ENCODE measurements at places on chromosomes 7 and 10.

DNA sequence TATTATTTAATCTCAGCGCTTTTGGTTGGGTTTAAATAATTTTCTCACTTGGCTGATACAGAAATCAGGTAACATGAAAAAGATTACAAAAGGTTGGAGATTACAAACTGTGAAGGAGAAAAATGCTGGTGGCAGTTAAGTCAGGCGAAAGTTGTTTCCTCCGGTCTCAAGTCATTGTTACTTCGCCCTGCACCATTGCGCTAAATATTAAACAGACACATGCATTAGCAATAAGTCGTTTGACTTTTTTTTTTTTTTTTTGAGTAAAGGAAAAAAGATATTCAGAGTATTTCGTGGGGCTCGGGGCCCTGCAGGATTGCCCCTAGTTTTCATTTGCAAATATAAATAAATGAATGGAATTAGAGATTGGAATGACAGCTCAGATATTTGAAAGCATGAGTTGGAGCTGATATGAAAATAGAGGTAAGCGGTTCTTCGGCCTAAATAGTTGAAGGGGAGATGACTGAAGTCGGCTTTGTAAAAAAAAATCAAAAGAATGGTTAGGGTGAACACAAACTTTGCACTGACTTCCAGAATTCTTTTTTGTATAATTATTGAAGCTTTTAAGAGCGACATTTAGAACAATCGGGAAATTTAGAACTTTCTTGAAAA lies 914 bp downstream of the SDHAF3 start:
- H3K4me3 ChIP-seq = peak overlapping the region; percentile 73
- no peaks in the 10 kb centered on the region for H3K36me3 ChIP-seq
- no peaks in the 10 kb centered on the region for H3K27me3 ChIP-seq

- H3K4me3 ChIP-seq = no peak overlapping the region
- H3K27me3 ChIP-seq = no peaks in the 10 kb centered on the region
- H3K4me1 ChIP-seq = no peaks in the 10 kb centered on the region
- no peaks in the 10 kb centered on the region for H3K36me3 ChIP-seq
- no peak for DNase-seq
Measured at GRCh38 chr10:47071891-47072290, 160.7 kb downstream of the PTPN20 start.

- H3K4me1 ChIP-seq = peaks cover 2% of the 10 kb centered on the region
- no peak overlapping the region for H3K27ac ChIP-seq
- DNase-seq = no peak
- no peaks in the 10 kb centered on the region for H3K27me3 ChIP-seq
- no peak overlapping the region for H3K4me3 ChIP-seq
Measured at GRCh38 chr10:50917486-50917885, 32.1 kb upstream of the A1CF start.

GRCh38 chr10:25828475-25828874 lies 105.6 kb upstream of the MYO3A start:
- H3K4me3 ChIP-seq = no peak overlapping the region
- DNase-seq = no peak
- no peaks in the 10 kb centered on the region for H3K27me3 ChIP-seq
- H3K36me3 ChIP-seq = no peaks in the 10 kb centered on the region

DNA sequence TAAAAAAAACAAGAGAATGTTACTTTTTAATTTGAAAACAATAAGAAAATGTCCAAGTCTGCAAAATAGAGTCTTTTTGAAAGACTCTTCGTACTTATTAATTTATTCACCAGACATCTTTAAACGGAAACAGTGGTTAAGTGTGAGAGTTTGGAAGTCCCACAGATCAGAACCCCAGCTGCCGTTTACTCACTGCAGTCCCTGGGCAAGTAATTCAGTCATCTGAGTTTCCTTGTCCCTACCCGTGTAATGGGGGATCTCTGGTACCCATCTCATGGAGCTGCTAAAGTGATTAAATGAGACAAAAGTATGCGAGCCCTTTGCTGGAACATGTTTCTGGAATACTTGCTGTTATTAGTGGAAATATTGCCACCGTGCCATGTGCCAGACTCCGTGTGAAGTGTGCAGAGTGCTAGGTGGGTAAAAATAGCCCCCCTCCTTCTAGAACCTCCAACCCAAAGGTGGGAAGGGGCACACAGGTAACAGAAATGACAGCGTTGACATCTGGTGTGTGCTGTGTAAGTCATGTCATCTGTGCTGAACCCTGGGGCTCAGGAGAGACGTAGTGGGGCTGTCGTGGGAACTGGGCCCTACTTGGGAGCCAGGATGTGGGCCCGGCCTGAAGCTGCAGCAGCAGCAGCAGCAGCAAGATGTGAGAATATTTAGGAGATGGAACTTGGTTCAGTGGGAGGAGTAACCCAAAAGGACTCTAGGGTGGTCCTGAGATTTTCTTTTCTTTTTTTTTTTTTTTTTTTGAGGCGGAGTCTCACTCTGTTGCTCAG lies 140.5 kb downstream of the CUX1 start:
- no peak overlapping the region for H3K4me3 ChIP-seq
- H3K27me3 ChIP-seq = no peaks in the 10 kb centered on the region
- peaks cover 4% of the 10 kb centered on the region for H3K4me1 ChIP-seq
- H3K27ac ChIP-seq = no peak overlapping the region

GRCh38 chr7:36986511-36986933 lies 262.2 kb upstream of the AOAH start:
- H3K27me3 ChIP-seq = no peaks in the 10 kb centered on the region
- H3K27ac ChIP-seq = no peak overlapping the region
- no peaks in the 10 kb centered on the region for H3K36me3 ChIP-seq
- no peak overlapping the region for H3K4me3 ChIP-seq
- H3K4me1 ChIP-seq = peaks cover 12% of the 10 kb centered on the region

DNA sequence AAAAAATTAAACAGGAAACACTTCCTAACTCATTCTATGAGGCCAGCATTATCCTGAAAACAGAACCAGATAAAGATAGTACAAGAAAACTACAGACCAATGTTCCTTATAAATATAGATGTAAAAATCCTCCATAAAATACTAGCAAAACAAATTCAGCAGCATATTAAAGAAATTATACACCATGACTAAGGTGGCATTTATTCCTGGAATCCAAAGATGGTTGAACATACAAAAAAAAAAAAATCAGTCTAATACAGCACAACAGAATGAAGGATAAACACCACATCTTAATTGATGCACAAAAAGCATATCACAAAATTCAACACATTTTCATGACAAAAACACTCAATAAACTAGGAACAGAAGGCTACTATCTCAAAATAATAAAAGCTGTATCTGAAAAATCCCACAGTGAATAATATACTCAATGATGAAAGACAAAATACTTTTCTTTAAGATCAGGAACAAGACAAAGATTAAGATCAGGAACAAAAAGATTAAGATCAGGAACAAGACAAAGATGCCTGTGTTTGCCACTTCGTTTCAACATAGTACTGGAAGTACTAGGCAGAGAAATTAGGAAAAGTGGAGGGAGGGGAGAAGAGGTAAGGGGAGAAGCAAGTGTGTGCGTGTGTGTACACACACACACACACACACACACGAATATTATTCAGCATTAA lies 95.6 kb downstream of the SNX13 start:
- peaks cover 70% of the 10 kb centered on the region for H3K36me3 ChIP-seq
- no peak for DNase-seq
- no peak overlapping the region for H3K4me3 ChIP-seq
- H3K27ac ChIP-seq = no peak overlapping the region
- H3K4me1 ChIP-seq = no peaks in the 10 kb centered on the region
- no peaks in the 10 kb centered on the region for H3K27me3 ChIP-seq

DNA sequence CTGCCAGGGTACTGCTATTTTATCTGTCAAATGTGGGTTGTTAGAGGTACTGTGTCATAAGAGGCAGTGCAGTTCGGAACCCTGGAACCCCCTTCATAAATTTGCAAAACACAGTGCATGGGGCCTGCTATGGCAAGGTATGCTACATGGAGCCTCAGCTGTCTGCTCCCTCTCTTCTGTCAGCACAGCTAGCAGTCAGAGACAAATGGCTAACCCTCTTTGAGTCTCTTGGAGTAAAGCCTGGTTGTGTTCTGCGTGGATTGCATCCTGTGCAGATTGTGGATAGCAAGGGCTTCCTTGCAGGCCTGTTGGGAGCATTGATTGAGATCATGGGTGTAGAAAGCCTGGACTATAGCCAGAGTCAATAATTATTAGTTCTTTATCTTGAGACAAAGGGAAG lies 397.8 kb downstream of the AUTS2 start:
- DNase-seq = no peak
- H3K4me3 ChIP-seq = no peak overlapping the region
- no peaks in the 10 kb centered on the region for H3K27me3 ChIP-seq
- no peaks in the 10 kb centered on the region for H3K36me3 ChIP-seq

- no peak overlapping the region for H3K27ac ChIP-seq
- no peaks in the 10 kb centered on the region for H3K36me3 ChIP-seq
- no peak overlapping the region for H3K4me3 ChIP-seq
- no peaks in the 10 kb centered on the region for H3K27me3 ChIP-seq
Measured at GRCh38 chr7:52450816-52451215, 584.6 kb upstream of the POM121L12 start.

DNA sequence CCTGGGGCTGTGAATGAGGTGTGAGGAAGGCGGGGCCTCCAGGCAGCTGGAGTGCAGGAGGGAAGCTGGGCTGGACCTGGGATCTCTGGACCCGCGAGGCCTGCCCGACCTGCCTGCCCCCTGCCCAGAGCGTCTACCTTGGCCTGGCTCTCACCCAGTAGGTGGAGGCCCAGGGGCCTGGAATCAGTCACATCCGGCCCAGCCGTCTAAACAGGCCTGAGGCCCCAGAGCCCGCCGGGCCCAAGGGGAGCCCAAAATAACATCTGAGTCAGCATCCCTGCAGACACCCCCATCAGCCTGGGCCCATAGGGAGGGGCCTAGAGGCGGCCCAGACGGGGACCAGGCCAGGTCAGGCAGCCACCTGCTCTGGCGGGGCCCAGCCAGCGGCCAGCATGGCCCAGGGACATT lies 15.1 kb upstream of the ELN start:
- no peak overlapping the region for H3K4me3 ChIP-seq
- no peaks in the 10 kb centered on the region for H3K27me3 ChIP-seq
- peaks cover 16% of the 10 kb centered on the region for H3K4me1 ChIP-seq
- no peak for DNase-seq
- no peaks in the 10 kb centered on the region for H3K36me3 ChIP-seq
- no peak overlapping the region for H3K27ac ChIP-seq

- H3K27ac ChIP-seq = no peak overlapping the region
- no peak overlapping the region for H3K4me3 ChIP-seq
- H3K4me1 ChIP-seq = no peaks in the 10 kb centered on the region
- H3K27me3 ChIP-seq = no peaks in the 10 kb centered on the region
- no peaks in the 10 kb centered on the region for H3K36me3 ChIP-seq
Measured at GRCh38 chr10:129441372-129442009, 25.6 kb upstream of the MGMT start.

GRCh38 chr10:80900661-80901060 lies 363.0 kb downstream of the SH2D4B start:
- no peak overlapping the region for H3K27ac ChIP-seq
- no peak overlapping the region for H3K4me3 ChIP-seq
- H3K36me3 ChIP-seq = no peaks in the 10 kb centered on the region
- no peaks in the 10 kb centered on the region for H3K27me3 ChIP-seq
- H3K4me1 ChIP-seq = peaks cover 30% of the 10 kb centered on the region

DNA sequence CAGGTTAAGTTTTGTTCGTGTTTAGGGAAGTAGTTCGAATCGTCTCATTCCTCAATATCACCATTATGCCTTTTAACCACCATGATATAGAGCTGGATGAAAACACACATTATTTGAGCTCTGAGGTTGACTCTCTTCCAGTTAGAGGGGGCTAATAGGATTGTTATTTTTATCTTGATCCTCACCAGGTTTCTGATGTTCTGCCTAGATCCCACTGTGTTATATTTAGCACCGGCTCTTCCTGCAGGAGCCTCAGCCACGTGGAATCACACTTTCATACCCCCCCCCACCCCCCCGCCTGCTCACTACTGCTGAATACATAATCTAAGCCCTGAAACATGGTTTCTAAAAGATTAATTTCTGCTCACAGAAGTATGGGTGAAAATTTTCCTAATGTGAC lies 88.3 kb downstream of the NRCAM start:
- H3K4me1 ChIP-seq = no peaks in the 10 kb centered on the region
- H3K27ac ChIP-seq = no peak overlapping the region
- no peaks in the 10 kb centered on the region for H3K27me3 ChIP-seq

DNA sequence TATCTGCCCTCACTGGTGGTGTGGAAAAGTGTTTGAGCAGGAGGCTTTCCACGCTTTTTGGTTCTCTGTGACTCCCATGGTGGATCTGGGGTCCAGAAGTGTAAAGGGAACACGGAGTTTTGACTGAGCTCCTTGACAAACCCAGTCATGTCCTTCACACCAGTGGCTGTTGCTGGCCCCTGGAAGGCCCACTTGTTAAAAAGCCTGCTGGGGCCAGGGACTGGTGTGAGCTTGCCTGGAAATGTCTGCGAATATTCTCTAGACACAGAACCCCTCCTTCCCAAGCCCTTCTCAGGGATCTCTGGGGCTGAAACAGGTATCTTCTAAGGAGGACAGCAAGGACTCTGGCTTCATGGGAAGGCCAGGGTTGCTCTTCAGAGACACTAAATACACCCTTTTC lies 343.0 kb downstream of the TCERG1L start:
- no peaks in the 10 kb centered on the region for H3K36me3 ChIP-seq
- DNase-seq = no peak
- H3K4me1 ChIP-seq = no peaks in the 10 kb centered on the region

DNA sequence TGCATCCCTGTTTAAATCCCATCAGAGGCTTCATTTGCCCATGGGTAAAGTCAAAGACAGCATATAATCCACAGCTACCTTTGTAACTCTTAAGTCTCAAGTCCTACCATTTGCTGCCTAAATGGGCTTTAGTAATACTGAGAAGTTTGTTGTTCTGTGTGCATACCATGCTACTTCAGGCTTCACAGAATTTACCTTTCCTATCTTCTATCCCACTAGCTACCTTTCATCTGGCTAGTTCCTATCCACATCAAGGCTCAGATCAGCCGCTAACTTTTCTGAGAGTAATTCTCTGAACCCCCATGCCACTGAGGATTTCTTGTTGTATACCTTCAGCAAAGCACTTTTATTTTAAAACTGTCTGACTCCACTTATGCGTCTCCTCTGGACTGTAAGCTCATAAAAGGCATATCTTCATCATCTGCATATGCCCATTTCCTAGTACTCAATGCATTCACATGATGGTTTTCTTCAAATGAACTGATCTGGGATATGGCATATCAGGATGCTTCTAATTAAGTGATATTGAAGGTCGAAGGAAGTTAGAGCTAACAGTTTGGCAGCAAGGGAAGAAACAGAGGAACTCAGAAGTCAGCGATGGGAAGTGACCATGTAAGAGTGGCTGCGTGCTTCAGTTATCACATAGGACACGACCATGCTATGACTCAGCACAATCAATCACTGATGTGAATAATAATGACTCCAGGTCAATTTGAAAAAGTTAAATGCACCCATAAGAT lies 283.9 kb upstream of the DKK1 start:
- no peaks in the 10 kb centered on the region for H3K27me3 ChIP-seq
- H3K4me1 ChIP-seq = no peaks in the 10 kb centered on the region
- no peak overlapping the region for H3K4me3 ChIP-seq
- no peak overlapping the region for H3K27ac ChIP-seq
- DNase-seq = no peak

DNA sequence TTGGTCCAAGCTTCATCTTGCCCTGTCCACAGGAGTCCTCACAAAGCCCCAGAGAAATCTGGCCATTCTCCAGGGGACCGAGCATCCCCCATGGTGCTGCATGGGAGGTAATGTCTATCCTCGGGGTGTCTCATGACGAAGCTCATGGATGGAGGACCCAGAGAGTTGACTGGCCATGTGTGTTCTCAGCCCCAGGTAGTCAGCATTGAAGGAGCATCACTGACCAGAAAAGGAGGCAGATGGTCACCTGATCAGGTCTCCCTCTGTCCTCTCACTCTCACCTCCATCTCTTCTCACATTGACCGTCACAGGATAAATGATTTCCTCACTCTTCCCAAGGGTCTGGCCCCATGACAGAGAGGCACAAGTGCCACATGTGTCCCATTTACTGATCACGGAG lies 33.4 kb upstream of the GDF10 start:
- H3K27ac ChIP-seq = no peak overlapping the region
- DNase-seq = no peak
- no peak overlapping the region for H3K4me3 ChIP-seq
- H3K27me3 ChIP-seq = no peaks in the 10 kb centered on the region
